CD8-positive, alpha-beta memory T cell (primary cell): ENCODE measurements at places on chromosomes 7 and 10.

DNA sequence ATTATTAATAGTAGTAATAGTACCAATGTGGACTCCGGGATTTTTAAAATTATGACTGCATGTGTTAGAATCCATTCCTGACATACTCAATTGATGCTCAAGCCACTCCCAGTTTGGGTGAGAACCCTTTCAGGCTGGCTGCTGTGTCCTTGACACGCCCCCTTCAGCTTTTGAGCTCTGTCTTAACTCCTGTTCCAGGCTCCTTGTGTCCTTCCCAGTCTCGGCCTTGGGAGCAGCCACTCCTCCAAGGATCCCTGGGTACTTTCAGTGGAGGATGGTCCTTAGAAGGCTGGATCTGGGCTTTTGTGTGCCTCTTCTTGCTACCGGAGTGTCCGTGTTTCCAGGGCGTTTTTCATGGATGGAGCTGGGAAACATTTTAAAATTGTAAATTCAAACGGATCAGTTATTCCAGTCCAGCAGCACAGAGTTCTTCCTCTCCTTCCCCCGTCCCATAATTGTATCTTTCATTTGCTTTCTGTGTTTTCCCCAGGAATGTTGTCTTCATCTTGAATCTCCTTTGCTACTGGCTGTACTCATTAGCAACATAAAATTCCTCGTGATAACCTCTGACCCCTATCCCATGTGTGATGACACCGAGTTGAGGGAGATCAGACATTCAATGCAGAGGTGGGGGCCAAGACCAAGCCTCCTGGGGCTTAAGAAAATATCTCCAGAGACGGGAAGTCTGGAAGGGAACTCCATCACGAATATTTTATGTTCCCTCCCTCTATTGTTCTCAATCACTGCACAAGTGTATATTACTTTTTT is 40.0 kb upstream of the PFKFB3 start:
- no peak for DNase-seq

- no peak for DNase-seq
Measured at GRCh38 chr10:5571826-5572225, 47.1 kb downstream of the CALML3 start.

GRCh38 chr7:116021237-116021636 is 9.3 kb downstream of the TFEC start:
- no peak for DNase-seq

GRCh38 chr10:13823709-13824405 is 237.1 kb downstream of the PRPF18 start:
- no peak for DNase-seq

GRCh38 chr10:79941585-79942210 is 7.2 kb downstream of the SFTPD start:
- DNase-seq, result no peak

- no peak for DNase-seq
Measured at GRCh38 chr7:120833546-120833945, 24.4 kb downstream of the TSPAN12 start.

GRCh38 chr7:26492816-26493215 is 201.2 kb downstream of the SNX10 start:
- DNase-seq, result no peak

GRCh38 chr7:40802497-40802896 is 667.7 kb downstream of the SUGCT start:
- no peak for DNase-seq

DNA sequence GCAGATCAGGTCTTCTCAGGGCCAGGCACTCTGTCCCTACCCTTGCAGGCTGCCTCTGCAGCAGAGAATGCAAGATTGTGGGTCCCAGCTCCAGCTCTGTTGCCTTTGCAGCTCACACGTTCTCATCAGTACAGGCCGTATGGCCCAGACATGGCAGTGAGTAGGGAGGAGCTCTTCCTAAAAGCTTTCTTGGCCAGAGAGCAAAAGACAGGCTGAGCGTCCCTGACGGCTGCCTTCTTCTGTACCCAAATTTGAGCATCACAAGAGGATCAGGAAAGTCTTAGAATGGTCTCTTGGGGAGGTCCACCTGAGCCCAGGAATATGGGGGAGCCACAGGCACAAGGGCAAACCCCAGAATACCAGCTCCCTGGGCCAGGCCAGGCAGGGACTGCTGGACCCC is 266.3 kb upstream of the ZMIZ1 start:
- DNase-seq, result no peak

DNA sequence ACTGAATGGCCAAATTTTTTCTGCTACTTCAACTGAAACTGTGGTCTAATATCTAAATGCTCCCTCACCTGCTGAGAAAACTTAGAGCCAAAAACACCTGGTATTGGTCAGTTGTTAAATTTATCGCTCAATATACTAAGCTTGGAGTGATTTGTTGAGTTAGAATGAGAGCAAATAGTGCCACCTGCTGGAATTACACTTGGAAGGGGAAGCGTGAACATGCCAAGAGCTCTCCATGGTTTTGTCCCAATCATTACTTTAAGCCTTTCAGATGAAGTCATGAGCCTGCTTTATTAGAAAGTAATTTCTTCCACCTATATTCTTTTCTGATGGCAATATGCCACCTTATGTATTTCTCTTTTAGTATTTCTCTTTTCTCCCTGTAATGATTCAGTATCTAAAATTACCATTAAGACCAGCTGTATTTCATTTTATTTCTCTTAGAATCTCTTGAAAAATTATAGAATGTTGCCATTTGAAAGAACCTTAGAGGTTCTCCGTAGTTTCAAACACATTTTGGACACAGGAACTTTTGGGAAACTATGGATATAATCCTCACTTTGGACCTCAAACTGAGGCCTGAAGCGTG is 447.8 kb upstream of the C7orf33 start:
- DNase-seq, result no peak

DNA sequence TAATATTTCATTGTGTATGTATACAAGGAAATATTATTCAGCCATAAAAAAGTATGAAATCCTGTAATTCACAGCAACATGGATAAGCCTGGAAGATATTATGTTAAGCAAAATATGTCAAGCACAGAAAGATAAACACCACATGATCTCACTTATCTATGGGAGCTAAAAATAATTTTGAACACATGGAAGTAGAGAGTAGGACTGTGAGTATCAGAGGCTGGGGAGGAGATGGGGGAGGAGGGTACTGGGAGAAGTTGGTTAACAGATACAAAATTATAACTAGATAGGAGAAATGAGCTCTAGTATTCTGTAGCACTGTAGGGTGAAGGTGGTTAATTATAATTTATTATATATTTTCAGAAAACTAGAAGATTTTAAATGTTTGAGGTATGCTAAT is 132.7 kb downstream of the DOCK4 start:
- DNase-seq, result no peak

DNA sequence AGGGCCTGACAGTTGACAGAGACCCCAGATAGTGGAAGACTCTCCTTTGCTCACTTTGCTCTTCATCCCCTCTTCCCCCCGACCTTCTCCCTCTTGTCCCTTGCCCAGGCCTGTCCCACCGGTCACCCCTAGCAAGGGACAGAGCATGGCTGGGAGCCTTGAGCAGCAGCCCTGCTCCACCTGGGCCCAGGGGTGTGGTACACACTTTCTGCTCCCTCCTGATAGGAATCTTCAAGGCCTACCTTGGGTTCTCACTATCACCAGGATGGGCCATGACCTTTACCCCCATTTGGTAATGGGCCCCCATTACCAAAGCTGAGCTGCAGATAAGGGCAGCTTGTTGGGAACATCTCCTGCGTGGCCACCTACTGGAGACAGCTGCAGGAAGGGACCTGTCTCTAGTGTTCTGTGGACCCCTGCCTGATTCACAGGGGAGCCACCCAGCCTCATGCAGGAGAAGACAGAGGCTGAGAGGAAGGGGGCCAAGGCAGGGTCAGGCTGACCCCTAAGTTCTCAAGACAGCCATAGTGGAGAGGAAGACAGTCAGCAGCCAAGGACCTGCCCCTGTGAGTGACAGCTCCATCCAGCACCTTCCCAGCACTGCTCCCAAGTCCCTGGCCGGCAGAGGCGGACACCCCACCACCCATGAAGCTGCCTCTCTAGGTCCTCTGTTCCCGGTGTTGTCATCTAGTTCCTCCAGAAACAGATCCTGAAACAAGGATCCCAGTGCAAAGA is 913 bp upstream of the NPC1L1 start:
- no peak for DNase-seq

GRCh38 chr10:73379064-73379748 is 20.5 kb upstream of the CFAP70 start:
- DNase-seq, result no peak

DNA sequence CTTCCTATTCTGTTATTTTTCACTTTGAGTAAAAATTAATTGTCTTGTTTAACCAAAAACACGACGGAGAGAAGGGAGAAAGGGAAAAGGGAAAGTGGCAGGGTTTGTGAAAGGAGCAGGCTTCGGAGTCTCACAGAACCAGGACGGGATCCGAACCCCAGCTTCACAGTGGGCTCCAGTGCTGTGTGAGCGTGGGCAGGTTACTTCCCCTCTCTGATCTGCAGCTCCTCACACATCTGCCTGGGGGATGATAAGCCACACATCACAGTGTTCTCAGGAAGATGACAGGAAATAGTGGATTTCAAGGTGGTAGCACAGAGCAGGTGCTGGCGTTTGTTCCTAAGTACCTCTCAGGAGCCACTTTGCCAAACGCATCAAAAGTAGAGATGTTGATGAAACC is 94.2 kb upstream of the GPR26 start:
- no peak for DNase-seq

DNA sequence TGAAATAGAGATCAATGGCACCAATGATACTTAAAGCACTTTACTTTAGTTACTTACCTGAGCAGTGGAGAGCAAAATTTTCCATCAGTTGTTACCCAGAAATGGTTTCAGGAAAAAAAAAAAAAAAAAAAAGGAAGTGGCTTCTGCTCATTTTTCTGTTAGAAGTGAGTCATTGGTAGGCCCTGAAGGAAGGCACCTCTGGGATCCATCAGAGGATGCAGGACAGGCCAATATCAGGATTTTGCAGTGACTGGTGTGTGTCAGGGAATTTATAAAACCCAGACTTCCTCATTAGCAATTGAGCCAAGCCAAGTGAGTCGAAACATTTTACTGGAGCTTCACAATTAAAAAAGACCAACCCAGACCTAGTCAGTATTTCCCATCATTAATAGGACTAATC is 2.3 kb upstream of the SMIM30 start:
- no peak for DNase-seq
